IMR-90 (cell line): ENCODE measurements at places on chromosomes 2 and 18. TPM values are rescaled to one million over a fixed set of nuclear protein-coding genes. Genes with fewer than 3 reads are reported as not detected.

DNA sequence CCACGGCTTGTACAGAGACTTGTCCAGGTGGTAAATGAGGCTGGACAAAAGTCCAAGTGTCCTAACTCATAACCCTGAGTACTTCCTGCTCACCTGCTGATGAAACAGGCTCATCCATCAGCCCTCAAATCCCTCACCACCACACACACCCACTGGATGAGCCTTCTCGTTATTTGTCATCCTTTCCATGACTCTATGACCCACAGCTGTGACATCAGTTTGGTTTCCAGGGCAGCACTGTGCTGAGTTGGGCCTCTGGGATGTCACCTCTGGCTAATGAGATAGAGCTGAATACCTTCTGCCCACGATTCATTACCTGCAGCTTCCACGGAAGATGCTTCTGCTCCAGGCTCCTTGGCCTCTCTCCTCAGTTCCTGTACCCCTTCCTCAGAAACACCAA, 39.4 kb downstream of the SLC14A2 start:
- DNase-seq: no peak

DNA sequence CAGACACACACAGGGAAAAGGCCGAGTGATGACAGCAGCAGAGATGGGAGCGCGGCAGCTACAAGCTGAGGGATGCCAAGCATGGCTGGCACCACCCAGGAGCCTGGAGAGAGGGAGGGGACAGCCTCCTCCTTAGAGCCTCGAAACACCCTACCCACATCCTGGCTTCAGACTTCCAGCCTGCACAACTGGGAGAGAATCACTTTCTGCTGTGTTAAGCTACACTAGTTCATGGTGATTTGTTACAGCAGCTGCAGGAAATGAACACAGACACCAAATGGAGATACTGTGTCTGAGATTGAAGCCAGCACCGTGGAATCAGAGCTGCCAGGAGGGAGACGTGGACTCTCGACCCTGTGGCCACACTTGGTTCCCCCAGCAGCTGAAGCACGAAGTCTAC, 27.5 kb upstream of the FOSL2 start:
- no peak for DNase-seq

GRCh38 chr2:96506907-96507240, 1.7 kb upstream of the NEURL3 start:
- DNase-seq: no peak

DNA sequence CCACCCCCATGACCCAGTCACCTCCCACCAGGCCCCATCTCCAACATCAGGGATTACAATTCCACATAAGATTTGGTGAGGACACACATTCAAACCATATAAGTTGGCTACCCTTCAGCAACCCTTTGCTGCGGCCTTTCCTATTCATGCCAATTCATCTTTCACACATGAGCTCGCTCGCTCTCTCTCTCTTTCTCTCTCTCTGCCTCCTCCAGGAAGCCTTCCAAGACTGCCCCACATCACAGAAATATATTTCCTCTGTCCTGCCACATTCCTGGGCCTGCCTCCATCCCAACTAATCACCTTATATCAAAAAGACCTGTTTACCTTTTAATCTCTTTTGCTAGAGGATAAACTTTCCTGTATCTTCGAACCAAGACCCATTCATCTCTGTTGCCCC, 188.9 kb downstream of the TTC32 start:
- DNase-seq: no peak

DNA sequence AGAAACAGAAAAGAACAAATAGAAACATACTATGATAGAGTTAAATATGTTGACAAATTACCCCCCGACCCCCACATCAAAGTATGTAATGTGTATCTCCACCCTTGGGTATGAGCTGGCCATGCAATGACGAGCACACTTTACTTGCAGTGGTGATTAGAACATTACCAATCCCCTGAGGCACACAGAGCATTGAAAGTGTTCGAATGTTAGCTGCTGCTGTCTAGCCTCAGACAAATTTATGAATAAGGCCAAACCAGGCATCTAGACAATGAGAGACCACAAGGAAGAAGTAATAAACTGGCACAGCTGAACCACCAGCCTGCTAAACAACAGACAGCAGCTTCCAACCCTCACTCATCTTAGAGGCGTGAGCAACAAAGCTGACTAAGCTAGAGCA, 380.5 kb downstream of the DSEL start:
- DNase-seq: no peak

SERPINB10 gene
- not detected in 2 replicates for total RNA-seq

GRCh38 chr2:28395334-28396061, 2.8 kb downstream of the FOSL2 start:
- peak; percentile 56 for DNase-seq

CNTNAP5 gene
- not detected in 2 replicates for total RNA-seq
